ENCODE measurements at places on chromosomes 2 and 18.

GRCh38 chr2:193463011-193463410, 1268.3 kb upstream of the TMEFF2 start:
- no peak for DNase-seq

GRCh38 chr2:44706681-44707553, 234.6 kb upstream of the SIX3 start:
- no peak for DNase-seq

DNA sequence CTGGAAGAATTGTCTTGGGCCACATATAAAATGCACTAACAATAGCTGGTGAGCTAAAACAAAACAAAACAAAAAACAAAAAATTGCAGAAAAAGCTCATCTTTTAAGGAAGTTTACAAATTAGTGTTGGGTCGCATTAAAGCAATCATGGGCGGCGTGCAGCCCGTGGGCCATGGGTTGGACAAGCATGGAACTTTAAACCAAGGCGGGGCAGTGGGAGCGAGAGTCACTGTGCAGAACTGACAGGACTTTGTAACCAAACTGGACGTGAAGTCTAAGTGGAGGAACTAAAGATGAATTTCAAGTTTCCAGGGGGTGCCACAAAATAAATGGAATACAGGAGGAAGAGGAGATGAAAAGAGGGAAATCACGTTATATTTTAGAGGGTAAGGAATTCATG, 80.7 kb downstream of the PSMG2 start:
- DNase-seq: no peak

DNA sequence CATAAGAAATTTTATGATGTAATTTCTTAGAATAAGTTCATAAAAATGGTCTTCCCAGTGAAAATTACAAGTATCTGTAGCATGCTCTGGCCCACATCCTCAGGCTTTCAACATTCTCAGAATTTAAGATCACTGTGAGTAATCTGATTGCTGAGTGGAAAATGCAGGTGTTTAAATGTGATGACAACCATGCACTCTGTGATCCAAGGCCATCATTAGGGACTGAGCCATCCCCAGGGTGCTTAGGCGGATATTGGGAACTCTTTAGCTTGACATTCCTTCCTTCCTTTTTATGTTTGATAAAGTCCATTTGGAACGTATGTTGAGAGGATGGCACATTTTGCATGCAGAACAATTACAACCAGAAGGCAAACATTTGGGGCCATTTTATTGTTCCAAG, 95.5 kb downstream of the ARL4C start:
- no peak for DNase-seq

GRCh38 chr18:72410399-72410798, 133.7 kb downstream of the CBLN2 start:
- DNase-seq: no peak

DNA sequence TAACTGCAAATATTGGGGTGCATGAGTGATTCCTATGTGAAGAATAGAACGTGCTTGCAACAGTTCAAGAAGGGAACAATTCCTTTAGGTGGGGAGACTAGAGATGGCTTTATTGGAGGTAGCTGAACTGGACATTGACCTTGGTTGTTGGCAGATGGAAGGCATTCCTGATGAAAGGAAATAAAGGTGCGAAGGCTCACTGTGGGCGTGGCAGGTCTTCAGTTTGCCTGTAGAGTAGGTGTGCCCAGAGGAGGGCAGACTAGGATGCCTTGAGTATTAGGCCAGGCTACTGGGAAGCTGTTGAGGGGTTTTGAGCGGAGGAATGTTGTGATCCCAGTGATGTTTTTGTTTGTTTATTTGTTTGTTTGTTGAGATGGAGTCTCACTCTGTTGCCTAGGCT, 2.8 kb downstream of the SPR start:
- no peak for DNase-seq

DNA sequence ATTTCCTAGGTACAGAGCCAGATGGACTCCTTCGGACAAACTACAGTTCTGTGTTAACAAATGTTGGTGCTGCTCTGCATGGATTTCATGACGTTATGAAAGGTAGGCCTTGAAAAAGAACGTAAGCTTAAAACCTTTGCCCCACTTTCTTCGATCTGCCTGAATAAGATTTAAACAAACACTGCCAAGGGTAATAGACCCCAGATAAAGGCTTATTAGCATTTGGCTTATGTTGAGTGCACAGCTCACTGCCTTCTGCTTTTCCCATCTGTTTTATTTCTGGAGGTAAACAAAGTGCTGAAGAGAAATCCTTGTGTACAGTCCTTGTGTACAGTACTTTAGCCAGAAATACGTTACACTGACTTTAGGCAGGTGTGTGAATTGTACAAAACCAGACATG, 50.0 kb upstream of the STON1 start:
- DNase-seq: no peak
